ENCODE measurements at places on chromosomes 12 and 14.
A peak's percentile ranks its signal among the peaks of the same experiment; 100 is the strongest.

DNA sequence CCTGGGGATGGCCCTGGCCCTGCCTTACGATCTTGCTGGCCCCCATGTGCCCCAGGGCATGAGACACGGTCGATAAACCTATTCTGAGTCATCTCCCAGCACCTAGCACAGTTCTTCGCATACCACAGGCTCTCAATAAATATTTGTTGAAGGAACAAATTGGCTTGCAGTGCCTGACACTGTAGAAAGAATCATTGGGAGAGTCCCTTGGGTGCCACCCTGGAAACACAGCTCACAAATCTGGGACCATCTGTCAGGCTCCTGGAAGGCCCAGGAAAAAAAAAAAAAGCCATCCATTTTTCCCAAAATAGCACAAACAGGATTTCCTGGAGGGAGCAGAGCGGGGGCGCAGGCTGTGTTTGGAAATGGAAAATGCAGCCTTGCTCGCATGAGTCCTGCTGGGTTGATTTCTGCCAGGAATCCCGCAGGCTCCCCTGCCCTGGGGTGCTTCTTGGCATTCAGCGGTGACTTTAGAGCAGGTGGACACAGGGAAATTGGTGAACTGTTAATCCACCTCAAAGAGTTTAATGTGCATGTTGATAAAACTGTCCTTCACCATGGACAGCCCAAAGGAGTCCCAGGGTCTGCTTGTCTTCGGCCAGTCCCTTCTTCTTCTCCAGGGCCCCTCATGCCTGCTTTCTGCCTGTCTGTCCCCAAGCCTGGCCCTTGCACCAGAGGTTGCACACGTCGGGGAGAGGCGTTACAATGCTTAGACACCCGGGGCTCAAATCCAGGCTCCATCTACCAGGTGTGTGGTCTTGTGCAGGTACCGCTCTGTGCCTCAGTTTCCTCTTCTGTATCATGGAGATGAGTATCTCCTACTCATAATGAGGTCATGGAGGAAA lies 106.1 kb upstream of the RFLNA start:
- DNase-seq, result peak; percentile 11

DNA sequence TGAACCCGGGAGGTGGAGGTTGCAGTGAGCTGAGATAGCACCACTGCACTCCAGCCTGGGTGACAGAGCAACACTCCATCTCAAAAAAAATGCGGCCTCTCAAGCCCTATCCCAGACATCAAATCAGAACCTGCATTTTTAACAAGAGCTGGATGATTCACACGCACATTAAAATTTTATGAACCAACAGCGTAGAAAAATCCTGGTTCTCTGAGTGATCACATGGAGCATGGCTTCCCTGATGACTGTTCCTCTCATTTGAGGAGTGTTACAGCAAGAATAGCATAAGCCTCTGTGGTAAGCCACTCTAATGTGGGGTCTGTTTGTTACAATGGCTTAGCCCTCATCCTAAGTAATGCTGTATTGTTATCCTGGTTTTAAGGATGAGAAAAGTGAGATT lies 163.6 kb downstream of the BRMS1L start:
- DNase-seq, result no peak

- no peak for DNase-seq
These were observed 179.6 kb upstream of the LMO3 start for GRCh38 chr12:16785524-16785923.

- DNase-seq, result no peak
These were observed 283.4 kb downstream of the C12orf75 start for GRCh38 chr12:105613887-105614286.

DNA sequence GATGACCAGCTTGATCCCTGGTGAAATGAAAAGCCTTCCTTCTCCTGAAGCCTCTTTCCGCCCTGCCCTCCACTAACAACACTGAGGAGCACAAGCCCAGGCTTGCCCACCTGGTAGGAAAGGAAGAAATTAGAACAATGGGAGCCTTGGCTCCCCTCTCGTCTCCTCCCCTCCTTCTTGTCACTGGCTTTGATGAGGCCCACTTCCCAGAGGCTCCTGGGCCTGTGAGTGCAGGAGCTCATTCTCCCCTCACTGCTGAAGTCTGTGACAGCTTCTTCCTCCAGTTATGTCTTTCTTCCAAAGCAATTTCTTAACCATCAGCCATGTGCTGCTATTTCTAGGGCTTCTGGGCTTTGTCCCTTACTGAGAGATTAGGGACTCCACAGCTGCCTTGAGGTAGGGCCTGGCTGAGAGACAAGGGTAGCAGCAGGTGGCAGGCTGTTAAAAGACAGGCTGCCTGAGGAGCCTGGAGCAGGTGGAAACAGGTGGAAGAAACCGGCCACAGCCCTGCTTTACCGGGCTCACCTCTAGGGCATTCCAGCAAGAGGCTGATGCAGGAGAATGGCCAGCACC lies 53.6 kb upstream of the SRSF5 start:
- peak; percentile 87 for DNase-seq

DNA sequence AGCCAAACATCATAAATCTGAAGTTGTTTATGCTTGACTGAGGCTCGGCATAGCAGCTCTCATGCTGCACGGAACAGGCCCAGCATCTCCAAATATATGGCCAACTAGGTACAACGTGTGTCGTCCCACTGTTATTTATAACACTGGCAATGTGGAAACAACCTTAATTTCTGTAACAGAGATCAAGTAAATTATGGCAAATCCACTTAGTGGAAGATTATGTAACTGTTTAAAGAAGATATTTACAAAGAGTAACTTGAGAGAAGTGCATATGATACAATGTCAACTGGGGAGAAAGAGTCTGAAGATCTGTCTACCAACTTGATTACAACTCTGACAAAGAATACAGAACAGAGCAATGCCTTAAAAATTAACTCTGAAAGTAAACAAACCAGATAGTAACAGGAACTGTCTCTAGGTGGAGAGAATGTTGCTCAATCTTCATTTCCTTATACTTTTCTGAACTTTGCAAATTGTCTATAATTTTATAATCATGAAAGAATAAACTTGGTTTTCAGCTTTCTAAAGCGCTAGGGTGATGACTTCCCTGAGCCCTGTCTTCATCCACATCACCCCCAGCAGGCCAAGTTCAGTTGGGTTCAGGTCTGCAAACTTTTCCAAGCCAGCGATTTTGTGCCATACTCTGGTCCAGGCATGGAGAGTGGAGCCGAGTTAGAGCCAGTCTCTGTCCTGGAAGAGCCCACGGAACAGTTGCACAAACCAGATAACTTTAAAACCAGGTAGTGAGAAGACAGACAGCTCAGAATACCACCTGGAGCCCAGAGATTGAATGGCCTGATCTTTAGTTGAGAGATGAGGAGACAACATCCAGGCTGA lies 44.3 kb upstream of the BDKRB2 start:
- DNase-seq, result no peak
